GM10248 (cell line): ENCODE measurements at places on chromosomes 5 and 9.

DNA sequence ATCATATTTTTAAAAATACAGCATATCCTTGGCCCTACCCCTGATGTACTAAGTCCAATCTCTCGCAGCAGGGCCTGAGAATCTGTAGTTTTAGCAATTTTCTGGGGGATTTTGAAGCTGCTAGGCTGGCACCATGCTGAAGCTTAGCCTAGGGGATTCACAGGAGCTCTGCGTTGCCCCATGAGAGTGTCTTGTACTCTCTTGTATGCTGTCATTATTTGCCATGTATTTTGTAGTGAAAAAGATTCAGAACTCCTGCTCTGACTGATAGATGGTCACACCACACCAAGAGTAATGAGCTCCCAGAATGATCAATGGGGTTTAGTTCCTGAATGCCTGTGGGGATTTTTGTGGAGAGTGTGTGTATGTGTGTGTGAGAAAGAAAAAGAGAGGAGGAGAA, 20.7 kb upstream of the TRMT10B start:
- no peak for DNase-seq

DNA sequence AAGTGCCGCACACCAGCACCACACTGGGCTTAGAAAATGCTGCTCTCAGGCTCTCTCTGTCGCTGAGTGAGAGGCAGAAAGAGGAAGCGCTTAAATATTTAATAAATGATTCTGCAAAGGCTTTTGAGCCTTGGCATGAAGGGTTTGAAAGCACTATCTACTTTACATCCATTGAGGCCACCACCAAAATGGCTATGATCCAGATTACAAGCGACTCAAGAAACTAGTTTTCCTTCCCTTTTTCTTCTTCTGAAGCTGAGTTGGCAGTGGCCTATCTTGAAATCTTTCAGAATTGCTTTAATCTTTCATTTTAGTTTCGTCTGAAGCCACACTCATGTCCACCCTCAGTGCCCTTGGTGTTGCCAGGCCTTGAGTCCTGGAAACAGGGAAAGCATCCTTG, 59.5 kb downstream of the EBF1 start:
- no peak for DNase-seq

DNA sequence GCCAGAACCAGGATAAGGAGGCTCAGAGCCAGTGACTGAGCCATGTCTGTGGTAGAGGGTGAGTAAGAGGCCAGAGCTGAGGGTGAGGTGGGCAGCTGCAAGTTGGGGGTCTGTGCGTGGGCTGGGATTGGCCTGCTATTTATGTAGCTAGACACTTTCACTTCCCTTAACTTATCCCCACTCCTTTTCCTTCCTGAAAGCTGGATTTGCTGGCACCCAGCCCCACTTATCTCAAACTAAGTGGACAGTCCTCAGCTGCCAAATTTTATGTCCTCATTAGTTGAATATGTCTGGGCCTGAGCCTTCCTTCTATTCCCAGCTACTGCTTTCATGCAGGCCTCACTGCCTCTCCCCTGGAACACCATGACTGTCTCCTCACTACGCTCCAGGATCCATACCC, at the start of gene CCL21:
TSS of gene CCL21 (minus strand) at position 114 of the 400 bp plus-strand sequence. CDS start at position 44, 70 bp downstream.
- no peak for DNase-seq

DNA sequence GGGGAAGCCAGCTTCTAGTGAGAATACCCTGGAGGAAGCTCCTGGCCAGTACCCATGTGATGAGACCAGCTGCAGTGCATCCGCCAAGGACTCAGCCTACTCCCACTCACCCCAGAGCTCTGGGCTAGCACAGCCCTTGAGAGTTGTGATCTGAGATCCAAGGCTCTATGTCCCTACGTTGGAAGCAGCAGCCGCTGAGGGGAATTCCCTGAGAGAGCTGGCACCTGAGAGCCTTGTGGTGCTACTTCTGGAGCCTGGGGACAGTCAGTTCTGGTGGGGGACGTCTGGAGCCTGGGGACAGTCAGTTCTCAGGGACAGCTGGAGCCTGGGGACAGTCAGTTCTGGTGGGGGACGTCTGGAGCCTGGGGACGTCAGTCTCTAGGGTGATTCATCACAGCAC, 39.2 kb downstream of the PDZD2 start:
- no peak for DNase-seq

GRCh38 chr5:122831984-122832383, 13.4 kb upstream of the SNX24 start:
- DNase-seq: no peak

DNA sequence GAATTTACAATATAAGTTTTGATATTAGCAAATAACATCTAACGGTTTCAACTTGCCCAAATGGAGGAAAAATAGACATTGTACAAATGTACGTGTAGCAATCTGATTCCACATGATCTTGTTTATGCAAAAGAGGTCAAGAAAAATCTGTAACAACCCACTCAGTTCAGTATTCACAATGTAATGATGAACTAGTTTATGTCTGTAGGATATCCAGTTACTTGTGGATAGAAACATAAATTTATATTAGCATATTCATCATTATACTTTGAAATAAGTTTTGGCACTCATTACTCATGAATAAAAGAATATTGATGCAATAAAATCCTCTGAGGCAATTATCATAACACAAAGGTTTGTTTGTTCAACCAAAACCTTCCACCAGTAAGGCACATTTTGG, 28.1 kb downstream of the PLK2 start:
- no peak for DNase-seq

GRCh38 chr9:96183751-96184150, 118.2 kb downstream of the HSD17B3 start:
- DNase-seq: no peak

- DNase-seq: no peak
Observed at GRCh38 chr5:36949593-36949992, 73.0 kb downstream of the NIPBL start.

DNA sequence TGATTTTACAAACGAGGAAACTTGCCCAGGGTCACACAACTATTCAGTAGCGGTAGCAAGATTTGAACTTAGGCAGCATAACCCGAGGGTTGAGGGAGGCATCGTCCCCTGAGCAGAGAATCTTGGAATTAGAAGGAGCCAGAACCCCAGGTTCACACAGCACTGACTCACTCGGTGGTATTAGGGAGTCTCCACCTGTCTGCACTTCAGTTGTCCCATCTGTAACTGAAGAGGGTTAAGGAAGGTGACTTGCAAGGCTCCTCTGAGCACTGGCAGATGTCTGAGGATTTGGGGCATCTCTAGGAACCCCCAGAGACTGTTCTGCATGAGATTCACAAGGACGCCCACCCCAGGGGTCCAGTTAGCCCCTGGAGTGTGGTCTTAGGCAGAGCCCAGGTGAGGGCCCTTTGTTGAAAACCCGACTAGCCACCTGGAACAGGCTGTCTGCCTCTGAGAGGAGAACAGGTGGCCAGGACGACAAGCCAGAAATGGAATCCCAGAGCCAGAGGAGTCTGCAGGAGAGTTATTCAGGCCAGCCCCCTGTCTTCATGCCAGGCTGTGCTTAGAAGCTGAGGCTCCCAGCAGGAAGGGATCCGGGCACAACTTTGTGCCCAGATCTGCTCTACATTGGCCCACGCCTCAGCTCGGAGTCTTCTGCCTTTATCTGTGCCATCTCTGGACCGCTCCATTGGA, 50.0 kb upstream of the ORM1 start:
- DNase-seq: no peak

GRCh38 chr5:139124774-139125520, 73.2 kb downstream of the SIL1 start:
- DNase-seq: no peak

DNA sequence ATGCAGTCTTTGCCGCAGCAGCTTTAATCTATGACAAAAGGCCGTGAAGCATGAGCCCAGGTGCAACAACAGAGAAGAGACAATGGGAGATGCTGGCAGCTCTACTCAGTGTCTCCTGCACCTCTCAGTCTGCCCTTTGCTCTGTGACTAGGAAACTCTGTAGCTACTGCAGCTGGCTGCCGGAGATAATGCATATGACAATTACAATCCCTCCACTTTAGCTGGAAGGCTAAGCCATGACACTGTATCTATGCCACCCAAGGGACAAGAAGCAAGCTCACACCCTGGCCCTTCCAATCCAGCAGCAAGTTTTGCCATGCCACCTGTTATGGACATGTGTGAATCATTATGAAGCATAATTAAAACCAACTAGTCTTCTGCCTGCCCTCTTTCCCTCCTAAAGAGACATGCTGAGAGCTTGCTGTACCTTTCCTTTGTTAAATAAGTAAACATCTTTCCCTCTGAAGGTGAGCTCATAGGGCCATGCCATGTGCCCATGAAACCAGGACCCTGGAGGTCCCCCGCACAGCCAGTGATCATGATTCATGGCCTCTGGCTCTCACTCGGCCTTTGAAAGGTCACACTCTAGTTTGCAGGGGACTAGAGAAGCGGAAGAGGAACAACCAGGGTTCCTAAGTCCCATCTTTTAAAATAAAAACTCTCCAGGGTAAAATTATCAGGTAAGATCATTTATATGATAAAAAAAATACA, 219.4 kb downstream of the SPOCK1 start:
- no peak for DNase-seq

- no peak for DNase-seq
Observed at GRCh38 chr5:110852053-110852452, 113.2 kb downstream of the SLC25A46 start.

- DNase-seq: no peak
Observed at GRCh38 chr9:107435415-107435814, 54.2 kb downstream of the KLF4 start.

GRCh38 chr9:130556396-130557076, 22.8 kb upstream of the FUBP3 start:
- DNase-seq: no peak

GRCh38 chr5:174581479-174581878, 142.9 kb upstream of the MSX2 start:
- DNase-seq: no peak

GRCh38 chr5:1874348-1874747, 8.4 kb downstream of the IRX4 start:
- no peak for DNase-seq

- no peak for DNase-seq
Observed at GRCh38 chr9:17882688-17883594, 304.1 kb downstream of the SH3GL2 start.

DNA sequence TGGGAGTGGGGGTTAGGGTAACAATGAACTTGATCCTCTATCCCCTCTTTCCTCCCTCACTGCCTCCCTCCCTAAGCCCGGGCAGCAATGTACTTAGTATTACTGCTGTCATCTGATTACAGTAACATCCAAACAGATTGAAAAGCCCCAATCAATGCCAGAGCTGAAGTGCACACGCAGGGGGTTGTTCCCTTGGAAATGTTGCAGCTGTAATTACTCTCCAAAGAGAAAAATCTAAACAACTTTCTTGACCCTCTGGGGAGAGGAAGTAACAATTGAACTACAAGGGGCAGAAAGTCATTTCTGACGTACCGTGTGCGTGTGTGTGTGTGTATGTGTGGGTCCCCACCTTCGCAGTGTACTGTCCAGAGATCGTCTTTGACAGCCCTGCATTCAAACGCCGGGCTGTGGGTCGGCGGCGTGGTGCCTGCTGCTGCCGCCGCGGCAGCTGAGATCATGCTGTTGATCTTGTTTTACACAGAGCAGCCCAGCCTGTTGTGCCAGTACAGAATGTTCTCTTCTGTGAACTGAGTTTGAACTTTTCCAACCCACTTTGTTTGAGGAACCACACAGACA, 66.0 kb upstream of the KLF9 start:
- DNase-seq: no peak

DNA sequence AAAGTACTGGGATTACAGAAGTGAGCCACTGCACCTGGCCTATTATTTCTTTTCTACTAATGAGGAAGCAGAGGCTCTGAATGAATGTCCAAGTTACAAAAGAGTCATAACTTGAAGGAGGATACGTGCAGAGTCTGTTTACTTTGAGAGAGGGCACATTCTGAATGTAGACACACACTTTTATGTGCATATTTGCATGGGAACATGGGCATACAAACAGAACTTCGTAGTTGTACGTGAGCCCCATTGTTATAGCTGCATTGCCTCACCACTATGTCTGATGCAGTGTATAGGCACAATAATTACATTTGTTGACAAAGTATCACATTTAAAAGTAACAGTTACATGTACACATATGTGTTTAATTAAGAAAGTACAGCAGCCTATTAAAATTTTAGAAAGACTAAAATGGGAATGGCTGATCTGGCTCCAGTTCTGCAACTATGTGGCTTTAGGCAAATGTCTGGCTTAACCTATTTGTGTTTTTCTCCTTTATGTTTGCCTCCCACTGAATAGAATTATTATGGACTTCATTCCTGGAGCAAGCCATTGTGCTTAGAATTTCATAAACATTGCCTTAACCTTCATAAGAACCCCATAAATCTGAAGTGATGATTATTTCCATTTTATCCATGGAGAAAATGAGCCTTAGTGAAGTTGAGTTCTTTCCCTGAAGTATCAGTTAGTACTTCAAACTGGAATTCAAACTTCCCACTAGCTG, 3.0 kb upstream of the DPYSL3 start:
- DNase-seq: no peak

DNA sequence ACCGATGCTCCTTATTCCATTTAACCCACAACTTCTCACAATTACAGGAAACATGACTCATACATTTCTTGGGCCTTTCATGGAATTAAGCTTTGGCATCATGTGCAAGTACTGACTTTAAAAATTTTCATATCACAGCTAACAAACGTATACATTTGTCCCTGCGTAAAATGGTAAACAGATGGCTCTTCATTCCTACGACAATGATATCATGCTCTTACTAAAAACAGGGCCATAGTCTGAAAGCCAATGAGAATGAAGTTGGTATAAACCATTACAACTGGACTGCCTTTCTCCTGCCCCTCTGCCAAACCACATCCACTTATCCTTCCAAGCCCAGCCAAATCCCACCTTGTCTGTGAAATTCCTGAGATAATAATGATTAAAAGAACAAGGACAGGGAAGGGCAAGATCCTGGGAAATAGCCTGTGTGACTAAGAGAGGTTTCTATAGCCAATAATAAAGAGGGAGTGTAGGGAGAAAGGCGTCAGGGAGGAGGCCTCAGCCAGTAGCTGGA, 44.9 kb upstream of the ZNF366 start:
- no peak for DNase-seq

GRCh38 chr5:65197531-65198455, 283.9 kb downstream of the ADAMTS6 start:
- no peak for DNase-seq

DNA sequence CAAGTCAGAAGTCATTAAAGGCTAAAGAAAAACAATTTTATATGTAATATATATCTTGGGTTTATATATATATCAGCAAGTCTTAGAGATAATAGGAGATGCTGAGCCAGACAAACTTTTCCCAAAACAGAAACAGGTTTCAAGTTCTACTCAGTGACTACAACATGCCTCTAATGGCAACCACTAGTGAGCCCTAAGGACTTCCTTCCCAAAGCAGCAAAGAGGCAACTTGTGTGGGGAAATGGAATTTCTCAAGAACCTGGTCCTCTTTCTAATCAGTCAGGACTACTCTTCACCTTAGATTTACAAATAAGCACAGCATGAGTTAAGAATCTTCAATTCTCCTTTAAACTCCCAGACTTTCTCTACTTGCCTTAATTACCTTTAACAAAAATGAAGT, 17.6 kb downstream of the RNF38 start:
- no peak for DNase-seq

GRCh38 chr5:148788636-148789035, 37.8 kb upstream of the ADRB2 start:
- no peak for DNase-seq

DNA sequence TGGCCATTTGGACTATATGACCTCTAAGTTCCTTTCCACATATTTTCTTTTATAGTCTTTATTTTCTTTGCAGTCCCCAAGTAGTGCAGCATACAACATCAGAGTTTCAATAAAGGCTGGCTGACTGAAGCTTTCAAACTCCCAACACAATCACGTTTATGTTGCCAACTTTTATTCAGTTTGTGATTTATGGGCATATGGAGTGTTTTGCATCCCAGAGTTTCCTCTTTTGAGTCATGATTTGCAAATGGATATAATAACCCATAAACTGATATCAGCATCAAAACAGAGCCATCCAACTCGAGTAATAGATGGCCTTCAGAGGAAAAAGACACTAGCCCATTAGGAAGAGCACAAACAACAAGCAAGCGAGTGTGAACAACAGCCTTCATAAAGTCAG, 414.0 kb downstream of the ELAVL2 start:
- DNase-seq: no peak
